ENCODE measurements at places on chromosomes 3 and 15. TPM values are rescaled to one million over a fixed set of nuclear protein-coding genes. Genes with fewer than 3 reads are reported as not detected.

DNA sequence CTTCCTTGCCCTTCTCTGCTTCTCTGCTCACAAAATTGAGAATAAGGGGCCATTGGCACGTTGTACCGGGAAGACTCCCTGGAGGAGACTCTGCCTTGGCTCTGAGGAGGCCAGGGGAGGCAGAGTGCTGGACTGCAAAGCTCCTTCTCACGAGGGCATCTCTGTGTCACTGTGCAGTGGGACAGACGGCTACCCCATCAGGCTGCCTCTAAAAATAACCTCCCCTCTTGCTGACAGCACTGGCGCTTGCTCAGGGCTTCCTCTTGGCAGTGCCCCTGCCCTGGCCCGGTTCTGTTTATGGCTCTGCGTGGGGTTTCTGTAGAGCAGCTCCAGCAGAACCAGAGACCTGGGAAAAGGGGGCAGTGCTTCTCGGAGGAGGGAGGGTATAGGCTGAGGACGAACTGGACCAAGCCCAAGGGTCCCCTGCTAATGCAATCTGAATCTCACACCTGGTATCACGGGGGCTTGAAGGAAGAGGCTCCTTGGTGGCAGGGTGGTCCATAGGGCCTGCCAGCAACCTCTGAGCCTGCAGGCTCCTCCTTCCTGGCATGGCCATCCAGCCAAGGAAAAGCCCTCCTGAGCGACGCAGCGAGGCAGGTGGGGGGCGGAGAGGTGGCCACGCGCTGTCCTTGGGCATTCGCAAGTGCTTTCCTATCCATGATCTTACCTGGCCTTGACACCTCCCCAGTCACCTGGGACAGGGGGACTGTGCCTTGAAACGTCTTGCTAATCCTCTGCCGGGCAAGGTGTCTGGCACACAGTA, 63.3 kb upstream of the TLE3 start:
- H3K27me3 ChIP-seq, result no peaks in the 10 kb centered on the region
- H3K4me1 ChIP-seq, result peaks cover 20% of the 10 kb centered on the region
- H3K27ac ChIP-seq, result no peak overlapping the region
- H3K4me3 ChIP-seq, result no peak overlapping the region
- no peaks in the 10 kb centered on the region for H3K36me3 ChIP-seq

GRCh38 chr3:8657804-8658305, 13.3 kb upstream of the SSUH2 start:
- H3K36me3 ChIP-seq, result no peaks in the 10 kb centered on the region
- no peak overlapping the region for H3K4me3 ChIP-seq
- DNase-seq, result peak; percentile 49
- peak overlapping the region; percentile 78 for H3K27ac ChIP-seq

DNA sequence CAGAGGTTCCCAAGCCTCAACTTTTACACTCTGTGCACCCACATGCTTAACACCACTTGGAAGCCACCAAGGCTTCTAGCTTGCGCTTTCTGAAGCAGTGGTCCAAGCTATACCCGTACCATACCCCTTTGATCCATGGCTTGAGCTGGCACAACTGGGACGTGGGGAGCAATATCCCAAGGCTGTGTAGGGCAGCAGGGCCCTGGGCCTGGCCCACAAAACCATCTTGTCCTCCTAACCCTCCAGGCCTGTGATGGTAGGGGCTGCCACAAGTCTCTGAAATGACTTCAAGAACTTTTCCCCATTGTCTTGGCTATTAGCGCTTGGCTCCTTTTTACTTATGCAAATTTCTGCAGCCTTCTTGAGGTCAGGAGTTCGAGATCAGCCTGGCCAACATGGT, 16.0 kb upstream of the PSMA4 start:
- H3K27ac ChIP-seq, result no peak overlapping the region
- no peaks in the 10 kb centered on the region for H3K27me3 ChIP-seq
- H3K4me3 ChIP-seq, result no peak overlapping the region
- no peak for DNase-seq
- H3K4me1 ChIP-seq, result no peaks in the 10 kb centered on the region

DNA sequence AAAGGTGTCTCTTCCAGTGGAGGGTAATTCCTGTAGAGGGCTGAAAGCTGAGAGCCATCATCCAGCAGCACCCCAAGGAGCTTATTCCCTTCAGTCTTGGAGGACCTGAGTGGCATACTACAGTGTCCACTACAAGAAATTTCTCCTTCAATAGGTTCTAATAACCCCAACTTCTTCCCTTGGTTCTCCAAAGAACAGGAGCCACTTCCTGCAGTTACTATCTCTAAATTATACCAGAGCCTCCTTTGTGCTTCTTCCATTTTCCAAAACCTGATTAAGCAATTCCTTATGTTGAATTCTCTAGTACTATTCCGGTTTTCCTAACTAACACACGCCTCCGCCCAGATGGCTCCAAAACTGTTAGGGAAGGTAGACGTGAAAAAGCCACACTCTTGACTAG, 50.4 kb downstream of the DCLK3 start:
- H3K27ac ChIP-seq, result no peak overlapping the region
- no peaks in the 10 kb centered on the region for H3K4me1 ChIP-seq
- H3K36me3 ChIP-seq, result no peaks in the 10 kb centered on the region
- no peak overlapping the region for H3K4me3 ChIP-seq
- H3K27me3 ChIP-seq, result no peaks in the 10 kb centered on the region

GRCh38 chr3:32262201-32262600, 23.7 kb downstream of the CMTM8 start:
- no peaks in the 10 kb centered on the region for H3K36me3 ChIP-seq
- no peaks in the 10 kb centered on the region for H3K27me3 ChIP-seq
- H3K4me3 ChIP-seq, result no peak overlapping the region
- H3K4me1 ChIP-seq, result peaks cover 13% of the 10 kb centered on the region

- no peaks in the 10 kb centered on the region for H3K27me3 ChIP-seq
- no peak for DNase-seq
- H3K27ac ChIP-seq, result no peak overlapping the region
- H3K4me1 ChIP-seq, result peaks cover 31% of the 10 kb centered on the region
These were observed 287.4 kb downstream of the UACA start for GRCh38 chr15:70475921-70476320.

DNA sequence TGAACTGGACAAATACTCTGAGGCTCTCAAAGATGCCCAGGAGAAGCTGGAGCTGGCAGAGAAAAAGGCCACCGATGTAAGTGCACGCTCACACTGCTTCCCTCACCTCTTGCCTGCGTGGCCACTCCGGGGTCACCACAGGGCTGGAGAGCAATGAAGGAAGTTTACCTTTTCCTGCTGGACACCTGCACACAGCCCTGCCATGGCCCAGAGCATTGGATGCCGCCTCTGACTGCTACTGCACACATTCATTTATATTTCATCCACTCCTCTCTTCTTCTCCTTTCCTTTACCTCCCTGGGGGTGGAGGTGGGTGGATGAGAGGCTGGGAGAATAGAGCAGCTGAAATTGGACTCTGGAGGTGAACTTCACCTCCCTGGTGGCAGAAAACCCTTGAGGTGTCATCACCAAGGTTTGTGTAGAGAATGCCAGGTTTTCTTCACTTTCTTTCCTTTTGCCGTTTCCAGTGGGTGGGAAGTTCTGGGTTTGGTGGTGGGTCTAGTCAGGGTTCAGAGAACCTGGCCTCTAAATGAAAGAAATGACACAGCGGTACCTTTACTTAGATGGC, 1.6 kb downstream of the TPM1 start:
- no peak for DNase-seq
- no peak overlapping the region for H3K27ac ChIP-seq
- peak overlapping the region; percentile 7 for H3K4me3 ChIP-seq
- H3K4me1 ChIP-seq, result peaks cover 19% of the 10 kb centered on the region

DNA sequence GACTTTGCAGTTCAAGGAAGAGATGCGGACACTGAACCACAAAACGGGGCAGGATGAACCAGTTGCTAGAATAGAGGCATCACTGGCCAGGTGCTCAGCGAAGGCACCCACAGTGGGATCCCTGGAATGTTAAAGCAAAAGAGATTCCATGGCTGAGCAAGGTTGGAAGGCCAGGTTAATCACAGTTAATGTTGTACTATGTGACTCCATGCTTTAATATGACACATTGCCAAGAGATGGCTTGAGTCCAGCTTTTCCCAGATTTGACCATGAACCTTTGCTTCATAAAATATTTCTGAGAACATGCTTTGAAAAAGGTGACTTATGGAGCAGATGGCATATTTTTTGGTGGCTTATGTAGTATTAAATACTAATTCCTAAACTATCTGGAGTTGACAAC, 76.2 kb upstream of the CMTM7 start:
- no peak overlapping the region for H3K4me3 ChIP-seq
- H3K4me1 ChIP-seq, result peaks cover 6% of the 10 kb centered on the region
- H3K36me3 ChIP-seq, result no peaks in the 10 kb centered on the region
- no peak for DNase-seq
- H3K27ac ChIP-seq, result no peak overlapping the region

GRCh38 chr15:22960556-22960955, 19.6 kb downstream of the CYFIP1 start:
- H3K27ac ChIP-seq, result peak overlapping the region; percentile 72
- peaks cover 71% of the 10 kb centered on the region for H3K4me1 ChIP-seq
- no peaks in the 10 kb centered on the region for H3K36me3 ChIP-seq
- no peak overlapping the region for H3K4me3 ChIP-seq
- no peak for DNase-seq

GRCh38 chr3:180804916-180805315, 107.6 kb upstream of the FXR1 start:
- no peaks in the 10 kb centered on the region for H3K4me1 ChIP-seq
- DNase-seq, result no peak
- no peak overlapping the region for H3K27ac ChIP-seq
- H3K4me3 ChIP-seq, result no peak overlapping the region

GRCh38 chr3:15299036-15299435, 33.4 kb downstream of the SH3BP5 start:
- H3K4me1 ChIP-seq, result peaks cover 46% of the 10 kb centered on the region
- peaks cover 28% of the 10 kb centered on the region for H3K36me3 ChIP-seq
- H3K27ac ChIP-seq, result peak overlapping the region; percentile 15
- H3K27me3 ChIP-seq, result no peaks in the 10 kb centered on the region

DNA sequence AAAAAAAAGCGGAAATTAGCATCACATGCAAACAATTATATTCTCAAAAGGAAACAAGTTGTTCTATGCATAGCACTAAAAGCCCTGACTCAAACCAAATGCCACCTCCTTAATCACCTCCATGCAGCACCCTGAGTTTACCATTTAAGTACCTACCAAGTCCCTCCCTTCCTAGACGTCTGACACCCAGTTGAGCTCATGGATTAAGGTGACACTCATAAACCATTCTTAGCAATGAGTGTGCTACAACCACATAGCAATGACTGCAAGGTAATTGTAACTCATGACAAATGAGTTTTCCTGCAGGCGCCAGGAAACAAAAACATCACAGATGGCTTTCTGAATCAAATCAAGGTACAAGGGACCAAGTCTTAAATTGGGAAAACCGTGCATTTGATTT, 32.0 kb downstream of the WWTR1 start:
- no peak overlapping the region for H3K27ac ChIP-seq
- H3K4me1 ChIP-seq, result peaks cover 33% of the 10 kb centered on the region
- DNase-seq, result no peak

DNA sequence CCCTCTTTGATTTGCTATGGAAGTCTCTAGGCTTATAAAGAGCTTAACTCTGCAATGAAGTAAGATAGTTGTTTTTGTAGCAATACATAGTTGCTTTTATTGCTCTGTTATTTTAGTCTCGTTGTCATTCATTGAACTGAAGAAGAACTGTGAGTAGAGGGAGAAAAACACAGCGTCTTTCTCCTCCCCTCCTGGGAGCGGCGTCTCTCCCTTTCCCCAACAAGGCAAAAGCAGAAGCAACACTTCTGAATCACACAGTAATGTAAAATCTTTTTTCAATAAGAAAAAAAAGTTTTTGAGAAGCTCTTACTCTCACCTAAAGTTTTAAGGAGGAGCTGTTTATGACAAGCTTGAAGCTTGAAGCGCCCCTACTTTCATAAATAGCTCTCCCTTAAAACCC, 119.3 kb upstream of the SLC7A14 start:
- no peaks in the 10 kb centered on the region for H3K36me3 ChIP-seq
- H3K27ac ChIP-seq, result no peak overlapping the region
- H3K27me3 ChIP-seq, result no peaks in the 10 kb centered on the region
- no peak overlapping the region for H3K4me3 ChIP-seq
- H3K4me1 ChIP-seq, result no peaks in the 10 kb centered on the region

GRCh38 chr3:52817221-52817620, 13.3 kb downstream of the ITIH4 start:
- no peaks in the 10 kb centered on the region for H3K27me3 ChIP-seq
- no peak overlapping the region for H3K4me3 ChIP-seq
- no peak for DNase-seq
- no peak overlapping the region for H3K27ac ChIP-seq

DNA sequence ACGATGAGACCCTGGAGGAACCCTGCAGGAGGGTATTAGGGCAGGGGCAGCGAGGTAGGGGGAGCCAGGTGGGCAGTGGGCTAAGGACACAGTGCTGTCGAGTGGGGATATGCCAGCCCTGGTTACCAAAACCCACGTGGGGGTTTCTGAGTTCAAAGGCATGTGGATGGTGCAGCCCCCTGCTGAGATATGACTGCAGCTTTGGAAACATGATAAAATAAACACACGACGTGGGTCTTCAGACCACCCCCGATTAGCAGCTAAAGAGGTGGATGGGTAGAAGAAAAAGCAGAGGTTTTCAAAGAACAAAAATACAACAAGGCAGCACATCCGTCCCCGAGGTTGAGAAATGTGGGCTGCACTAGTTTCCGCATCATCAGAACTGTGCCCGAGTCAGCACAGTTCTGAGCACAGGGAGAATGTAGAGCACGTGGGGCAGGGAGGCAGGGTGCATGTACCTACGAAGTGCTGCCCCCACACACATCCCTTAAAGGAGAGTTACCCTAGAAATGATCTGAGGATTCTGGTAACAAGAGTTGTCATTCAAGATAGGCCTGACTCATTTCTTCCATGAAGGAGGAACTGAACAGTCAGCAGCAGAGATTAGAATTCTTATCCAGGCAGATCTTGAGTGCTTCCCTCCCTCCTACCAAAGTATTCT, 121.3 kb downstream of the RPLP1 start:
- H3K4me3 ChIP-seq, result no peak overlapping the region
- no peaks in the 10 kb centered on the region for H3K36me3 ChIP-seq
- H3K27ac ChIP-seq, result no peak overlapping the region
- DNase-seq, result no peak
- no peaks in the 10 kb centered on the region for H3K27me3 ChIP-seq
- peaks cover 15% of the 10 kb centered on the region for H3K4me1 ChIP-seq

GRCh38 chr15:42344763-42345162, 14.5 kb upstream of the CAPN3 start:
- no peak overlapping the region for H3K4me3 ChIP-seq
- peaks cover 48% of the 10 kb centered on the region for H3K36me3 ChIP-seq
- no peaks in the 10 kb centered on the region for H3K4me1 ChIP-seq
- DNase-seq, result no peak
- no peak overlapping the region for H3K27ac ChIP-seq

CFAP20DC gene
- total RNA-seq, result 1.0 TPM

CEMIP gene
- 6.4 TPM for total RNA-seq

MUC4 gene
- total RNA-seq, result 40.2 TPM

MRPL46 gene
- 18.6 TPM for total RNA-seq

ARGFX gene
- total RNA-seq, result not detected

LRRIQ4 gene
- total RNA-seq, result not detected

CAV3 gene
- 1.1 TPM for total RNA-seq

ARF4 gene
- 153 TPM for total RNA-seq

SSUH2 gene
- 0.22 TPM for total RNA-seq

SCN11A gene
- total RNA-seq, result 0.15 TPM

NRG4 gene
- total RNA-seq, result not detected

CCR8 gene
- total RNA-seq, result not detected
